ENCODE measurements at places on chromosomes 1 and 21. TPM values are rescaled to one million over a fixed set of nuclear protein-coding genes. Genes with fewer than 3 reads are reported as not detected.

Gene AMPD1
- total RNA-seq = not detected

- DNase-seq = no peak
Measured at GRCh38 chr21:29386803-29387202, 88.1 kb downstream of the BACH1 start.

Gene BCAR3
- 34.4 TPM for total RNA-seq

Gene FCN3
- not detected for total RNA-seq

- peak; percentile 51 for DNase-seq
Measured at GRCh38 chr1:15939181-15940109, 36.5 kb downstream of the ZBTB17 start.

Gene TNFAIP8L2
- total RNA-seq = not detected

Gene MROH9
- 0.26 TPM for total RNA-seq

Gene OR2T29
- not detected for total RNA-seq

Gene ESPN
- not detected for total RNA-seq

Gene SOX13
- total RNA-seq = 1.5 TPM

- no peak for DNase-seq
Measured at GRCh38 chr21:32048353-32048752, 175.5 kb downstream of the HUNK start.

DNA sequence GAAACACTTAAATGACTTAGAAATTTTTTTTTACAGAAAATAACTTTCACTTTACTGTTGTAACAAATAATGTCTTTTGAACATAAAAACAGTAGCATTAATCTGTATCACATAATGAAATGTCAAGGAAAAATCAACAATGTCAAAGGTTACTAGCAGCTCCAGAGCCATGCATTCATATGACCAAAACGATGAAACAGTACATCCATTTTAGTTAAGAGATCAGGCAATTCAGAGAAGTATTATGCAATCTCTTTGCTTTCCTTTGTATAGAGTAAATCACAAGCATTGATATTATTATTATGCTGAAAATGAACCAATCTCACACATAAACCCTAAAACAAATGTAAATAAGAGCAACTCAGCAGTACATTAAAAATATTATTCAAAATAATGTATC is 748.9 kb downstream of the PLA2G4A start:
- DNase-seq = no peak

GRCh38 chr1:85062425-85063026 is 14.2 kb upstream of the MCOLN3 start:
- DNase-seq = no peak

Gene LCE3D
- not detected for total RNA-seq

GRCh38 chr21:40254540-40255465 is 387.6 kb downstream of the PCP4 start:
- peak; percentile 8 for DNase-seq

GRCh38 chr1:53087332-53088285 is 25.6 kb downstream of the PODN start:
- no peak for DNase-seq

DNA sequence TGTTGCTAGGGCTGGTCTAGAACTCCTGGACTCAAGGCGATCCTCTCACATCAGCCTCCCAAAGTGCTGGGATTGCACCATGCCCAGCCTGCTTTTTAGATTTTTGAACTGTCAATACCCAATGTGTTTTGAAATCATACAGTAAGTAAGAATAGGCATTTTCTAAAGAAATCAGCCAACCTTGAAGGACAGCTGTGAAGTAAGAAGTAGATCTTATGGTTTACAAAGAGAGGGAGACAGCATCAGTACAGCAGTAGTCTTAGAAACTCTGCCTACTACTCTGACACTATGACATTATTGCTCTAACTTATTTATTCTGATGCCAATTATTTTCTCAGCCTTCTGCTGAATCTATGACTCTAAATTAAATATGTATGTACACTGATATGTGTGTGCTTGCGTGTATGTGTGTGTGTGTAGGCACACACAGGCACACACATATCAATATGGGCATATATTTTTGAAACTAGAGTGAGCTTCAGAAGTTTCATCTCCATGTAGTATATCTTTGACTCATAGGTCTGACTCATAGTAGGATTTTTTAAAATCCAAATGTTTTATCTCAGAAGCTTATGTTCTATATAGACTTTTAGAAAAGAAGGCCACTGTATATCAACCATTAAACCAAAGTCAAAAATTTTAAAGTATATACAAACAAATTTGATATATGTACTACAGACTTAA is 140.4 kb downstream of the COL24A1 start:
- DNase-seq = peak; percentile 18

Gene FMO1
- total RNA-seq = 0.77 TPM

Gene CCDC24
- total RNA-seq = 3.5 TPM

DNA sequence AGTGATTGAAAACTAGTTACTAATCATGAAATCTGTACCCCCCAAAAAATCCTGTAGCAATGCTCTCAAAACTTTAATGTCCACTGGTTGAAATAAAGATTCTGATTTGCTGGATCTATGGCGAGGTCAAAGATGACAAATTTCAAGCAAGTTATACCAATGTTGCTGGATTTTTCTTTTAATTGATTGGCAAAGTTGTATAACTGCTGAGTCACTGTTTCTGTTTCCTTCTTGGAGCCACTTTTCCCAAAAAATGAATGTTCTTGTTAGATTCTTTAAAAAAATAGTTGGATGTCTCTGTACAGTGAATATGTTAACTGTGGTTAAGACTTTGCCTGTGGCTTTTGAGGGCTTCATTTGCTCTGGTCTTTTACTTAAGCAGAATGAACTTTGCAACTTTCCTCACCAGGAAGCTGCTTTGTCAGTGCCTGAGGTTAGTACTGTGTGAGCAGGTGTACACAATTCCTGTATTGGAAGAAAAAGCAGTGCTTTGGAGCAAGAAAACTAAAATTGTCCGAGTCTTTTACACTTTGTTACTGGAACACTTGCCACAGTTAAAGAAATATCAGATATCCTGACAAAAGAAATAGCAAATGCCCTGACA is 1211.9 kb downstream of the MRPL39 start:
- peak; percentile 6 for DNase-seq

Gene ETNK2
- total RNA-seq = 1.7 TPM

Gene ADAMTS5
- 3.9 TPM for total RNA-seq

Gene ATG4C
- 10.3 TPM for total RNA-seq

GRCh38 chr1:203480525-203481084 is 5.0 kb downstream of the PRELP start:
- peak; percentile 90 for DNase-seq

GRCh38 chr1:18849261-18849711 is 10.2 kb downstream of the TAS1R2 start:
- no peak for DNase-seq

DNA sequence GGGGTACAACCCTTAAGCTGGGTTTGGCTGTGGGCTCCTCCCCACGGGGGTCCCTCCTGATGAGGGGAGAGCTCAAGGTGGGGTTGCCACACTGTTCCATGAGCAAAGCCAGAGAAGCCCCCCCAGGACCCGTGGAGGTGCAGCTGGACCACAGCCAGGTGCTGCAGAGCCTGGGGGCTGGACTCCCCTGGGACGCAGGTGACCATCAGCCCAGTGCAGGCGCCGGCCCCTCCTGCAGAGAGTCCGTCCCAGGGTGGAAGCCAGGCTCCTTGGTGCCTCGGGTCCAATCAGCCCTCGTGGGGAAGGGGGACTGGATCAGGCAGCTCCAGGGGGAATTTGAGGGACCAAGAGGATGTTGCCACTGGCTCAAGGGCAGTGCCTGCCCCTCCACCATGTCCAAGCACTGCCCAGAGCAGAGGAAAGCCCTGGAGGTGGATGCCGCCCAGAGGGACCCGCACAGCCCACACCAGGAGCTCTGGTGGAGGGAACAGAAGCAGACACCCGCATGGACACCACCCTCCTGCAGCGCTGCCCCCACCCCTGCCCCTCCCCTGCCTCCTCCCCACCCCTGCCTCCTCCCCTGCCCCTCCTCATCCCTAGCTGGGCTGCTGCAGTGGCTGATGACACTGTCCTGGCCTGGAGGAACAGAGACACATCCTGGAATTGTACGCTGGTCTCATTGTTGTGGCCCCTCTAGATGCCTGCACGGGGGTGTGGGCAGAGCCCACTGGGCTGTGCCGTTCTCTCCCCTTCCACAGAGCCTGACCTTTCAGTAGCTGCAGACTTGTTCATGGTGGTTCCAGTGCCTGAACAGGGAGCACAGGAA is 30.8 kb upstream of the COL18A1 start:
- DNase-seq = no peak

GRCh38 chr1:176178316-176178715 is 28.8 kb downstream of the COP1 start:
- DNase-seq = no peak

DNA sequence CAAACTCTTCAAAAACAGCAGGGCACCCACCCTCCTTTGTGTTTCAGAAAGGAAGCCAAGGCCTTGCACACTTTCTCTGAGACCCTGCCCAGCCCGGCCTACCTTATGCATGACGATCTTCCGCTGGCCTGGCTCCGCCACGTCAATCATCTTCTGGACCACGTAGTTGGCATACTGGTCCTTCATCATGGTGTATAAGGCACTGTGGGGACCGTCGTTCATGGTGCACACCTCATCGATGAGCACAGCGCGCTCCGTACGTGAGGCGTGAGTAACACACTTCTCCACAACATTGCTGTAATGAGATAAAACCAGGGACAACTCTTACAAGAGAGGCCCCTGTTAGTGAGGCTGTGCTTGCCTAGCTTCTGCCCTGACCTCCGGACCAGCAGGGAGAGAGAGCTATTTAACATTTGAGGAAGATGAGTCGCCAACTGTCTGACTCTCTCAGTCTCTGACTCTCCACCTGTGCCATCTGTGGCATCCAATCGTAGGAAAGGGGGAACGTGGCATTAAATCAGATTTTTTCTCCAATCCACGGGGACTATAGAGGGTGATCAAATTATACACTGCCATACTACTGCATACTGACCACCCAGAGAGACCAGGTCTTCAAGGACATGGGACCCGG is 28.1 kb upstream of the SDC3 start:
- DNase-seq = no peak

Gene KRTAP12-2
- total RNA-seq = not detected

Gene PCBP3
- 1.7 TPM for total RNA-seq

Gene UQCRHL
- 4.4 TPM for total RNA-seq

- DNase-seq = no peak
Measured at GRCh38 chr1:89610457-89611011, 22.4 kb upstream of the LRRC8C start.

DNA sequence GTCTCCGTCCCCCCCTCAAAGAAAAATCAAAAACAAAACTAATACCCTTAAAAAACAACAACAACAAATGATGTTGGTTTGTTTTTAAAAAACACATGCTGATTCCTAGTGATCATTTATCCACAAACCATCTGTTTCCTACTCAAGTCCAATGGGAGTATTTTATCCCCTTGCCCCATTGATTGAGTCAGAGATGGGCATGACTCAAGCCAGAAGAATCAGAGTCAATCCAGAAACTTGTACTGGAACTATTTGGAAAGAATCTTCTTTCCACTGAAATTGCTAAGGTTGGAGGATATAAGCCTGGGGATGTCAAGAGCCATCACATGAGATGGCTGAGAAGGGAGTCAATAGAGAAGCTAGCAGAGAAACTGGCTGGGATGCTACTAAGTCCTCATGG is 176.4 kb downstream of the MIS18A start:
- no peak for DNase-seq

GRCh38 chr1:13774121-13774520 is 74.1 kb downstream of the PRDM2 start:
- no peak for DNase-seq
